ENCODE measurements at places on chromosomes 1 and 21. TPM values are rescaled to one million over a fixed set of nuclear protein-coding genes. Genes with fewer than 3 reads are reported as not detected.

GRCh38 chr1:234554698-234555311, 55.2 kb downstream of the IRF2BP2 start:
- DNase-seq, result no peak

- DNase-seq, result no peak
These were observed 31.1 kb downstream of the CD55 start for GRCh38 chr1:207352554-207352953.

DNA sequence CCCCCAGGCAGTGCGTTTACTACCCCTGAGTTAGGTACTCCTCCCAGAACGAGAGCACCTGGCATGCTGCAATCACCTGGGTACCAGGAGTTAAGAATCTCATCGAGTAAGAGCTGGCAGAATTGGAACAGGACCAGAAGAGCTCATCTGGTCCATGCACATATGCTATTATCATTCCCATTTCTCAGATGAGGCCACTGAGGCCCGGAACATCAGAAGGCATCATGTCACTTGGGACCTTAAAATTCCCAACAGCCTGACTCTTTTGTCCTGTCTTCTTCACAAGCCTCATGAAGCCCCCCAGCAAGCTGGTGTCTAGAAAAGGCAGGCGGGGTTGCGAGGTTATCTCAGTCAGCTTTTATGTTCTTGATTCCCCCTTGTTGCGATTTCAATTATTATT, 13.9 kb upstream of the IFFO2 start:
- no peak for DNase-seq

- no peak for DNase-seq
These were observed 182.3 kb downstream of the RRAGC start for GRCh38 chr1:38677311-38677710.

DNA sequence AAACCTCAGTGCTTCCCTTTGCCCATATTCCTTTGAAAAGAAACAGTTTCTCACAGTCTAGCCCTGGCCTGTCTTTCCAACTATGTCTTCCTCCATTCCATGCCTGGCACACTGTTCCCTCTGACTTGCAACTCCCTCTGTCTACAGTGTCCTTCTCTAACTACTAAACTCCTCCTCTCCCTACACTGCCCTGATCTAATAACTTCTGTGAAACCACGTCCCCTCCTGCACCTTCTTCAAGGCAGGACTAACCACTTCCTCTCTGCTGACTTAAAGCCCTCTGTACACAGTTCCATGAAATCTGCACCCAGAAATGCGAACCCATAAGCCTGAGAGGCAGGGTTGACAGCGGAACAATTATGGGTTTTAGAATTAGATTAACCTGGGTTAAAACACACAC, 62.2 kb upstream of the ATP1B1 start:
- peak; percentile 14 for DNase-seq

DNA sequence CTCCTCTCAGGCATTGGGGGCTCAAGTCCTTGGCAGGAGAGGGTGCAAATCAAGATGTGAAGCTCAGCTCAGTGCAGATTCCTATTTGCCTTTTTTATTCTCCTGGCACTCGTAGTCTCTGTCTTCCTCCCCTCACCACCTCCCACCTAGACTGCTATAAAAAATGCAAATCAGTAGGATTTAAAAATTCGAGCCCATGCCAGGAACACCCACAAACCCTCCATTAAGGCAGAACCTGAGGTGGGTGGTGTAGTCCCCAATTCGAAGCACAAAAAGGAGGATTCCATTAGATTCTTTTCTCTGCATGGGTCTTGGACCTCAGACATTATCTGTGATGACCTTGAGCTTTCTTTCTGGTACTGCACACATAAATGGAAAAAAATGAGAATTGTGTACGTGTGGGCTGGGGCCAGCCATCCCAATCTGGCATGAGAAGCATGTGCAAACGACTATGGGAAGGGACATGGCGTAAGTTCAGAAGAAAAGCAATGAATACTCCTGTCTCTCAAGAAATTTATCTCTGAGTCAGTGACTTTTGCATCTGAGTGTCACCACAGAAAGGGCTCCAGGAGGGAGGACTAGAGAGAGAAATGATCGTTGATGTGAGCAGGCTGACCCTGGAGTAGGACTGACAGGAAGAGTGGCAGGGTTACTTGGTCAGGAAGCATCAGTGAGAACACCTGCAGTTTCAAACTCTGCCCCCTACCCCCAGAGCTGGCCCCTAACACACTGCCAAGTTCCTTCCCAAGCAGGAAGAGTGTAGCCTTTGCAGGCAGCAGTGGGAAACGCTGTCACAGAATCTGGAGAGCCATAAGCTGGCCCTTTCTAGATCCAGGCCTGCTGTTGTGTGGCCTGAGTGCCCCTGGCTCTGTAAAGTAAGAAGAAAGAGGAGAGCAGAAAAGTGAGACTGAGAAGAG, 1.7 kb downstream of the INKA2 start:
- peak; percentile 25 for DNase-seq

DNA sequence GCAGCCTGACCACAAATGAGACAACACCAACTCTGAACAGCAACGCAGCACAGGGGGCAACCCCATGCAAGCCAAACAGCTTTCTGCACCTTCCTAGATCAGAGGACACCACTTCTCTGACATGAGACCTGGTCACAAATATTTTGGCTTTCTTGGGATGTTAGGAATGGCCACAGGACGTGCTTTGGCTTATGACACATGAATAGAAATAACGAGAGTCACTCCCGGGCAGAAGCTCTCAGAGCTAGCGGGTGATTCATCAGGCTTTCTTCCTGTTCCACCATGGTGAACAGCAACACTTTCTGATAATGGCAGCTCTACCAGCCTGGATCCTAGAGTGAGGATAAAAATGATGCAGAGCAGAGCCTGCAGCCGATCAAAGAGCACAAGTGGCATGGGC, 39.4 kb downstream of the PAFAH2 start:
- DNase-seq, result no peak

GRCh38 chr1:85898861-85899260, 190.6 kb upstream of the ZNHIT6 start:
- DNase-seq, result no peak

GRCh38 chr1:100719490-100719889, at the start of gene VCAM1:
VCAM1 (plus strand) TSS chr1:100719742; CDS start chr1:100719861, 119 bp downstream.
- no peak for DNase-seq

DNA sequence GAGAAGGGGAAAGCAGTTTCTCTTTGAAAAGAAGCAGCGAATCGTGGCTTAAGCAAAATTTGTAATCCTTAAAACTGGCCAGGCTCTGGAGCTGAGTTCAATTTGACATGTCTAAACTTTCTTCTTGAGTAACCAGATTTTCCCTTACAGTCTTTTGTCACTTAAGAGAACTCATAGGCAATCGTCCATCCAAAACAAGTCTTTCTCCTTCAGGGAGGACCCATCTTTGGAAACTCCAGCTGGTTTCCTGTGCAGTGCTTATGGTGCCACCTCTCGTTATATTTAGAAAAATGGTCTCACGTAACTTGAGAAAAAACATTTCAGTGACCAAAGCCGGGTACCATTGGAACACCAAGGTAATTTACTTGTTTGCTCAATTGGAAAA, 1.8 kb upstream of the PTTG1IP start:
- peak; percentile 40 for DNase-seq

DNA sequence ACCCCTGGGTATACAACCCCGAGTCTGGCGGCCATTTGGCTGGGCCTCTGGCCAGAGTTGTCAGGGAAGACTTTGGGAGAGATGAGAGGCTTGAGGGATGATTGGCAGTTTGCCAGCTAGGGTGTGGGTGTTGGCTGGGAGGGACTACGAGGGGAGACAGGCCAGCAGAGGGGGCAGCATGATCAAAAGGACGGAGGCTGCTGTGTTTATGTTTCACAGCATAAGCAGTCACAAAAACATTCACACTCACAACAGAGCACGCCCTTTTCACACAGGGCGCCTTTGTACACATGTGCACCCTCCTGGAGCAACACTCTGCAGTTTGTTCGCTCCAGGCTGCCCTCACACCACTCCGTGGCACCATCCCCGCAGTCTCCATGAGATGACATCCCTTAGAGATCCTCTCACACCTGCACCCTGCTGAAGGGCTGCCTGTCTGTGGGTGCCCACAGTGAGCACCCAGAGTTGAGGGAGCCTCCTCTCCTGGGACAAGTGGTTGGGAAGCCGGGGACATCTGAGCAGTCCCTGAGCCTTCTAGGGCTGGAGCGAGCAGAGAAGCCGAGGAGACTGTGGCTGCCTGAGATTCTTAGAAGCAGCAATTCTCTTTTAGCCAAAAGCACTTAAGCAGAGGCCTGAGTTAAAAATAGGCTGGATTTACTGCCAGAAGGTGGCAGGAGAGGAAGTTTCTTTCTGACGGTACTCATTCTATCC, 15.4 kb downstream of the EFNA3 start:
- DNase-seq, result peak; percentile 51

GRCh38 chr1:187203257-187203656, 374.5 kb downstream of the PLA2G4A start:
- DNase-seq, result no peak

- DNase-seq, result no peak
These were observed 18.5 kb downstream of the NPHP4 start for GRCh38 chr1:5973771-5974170.

DNA sequence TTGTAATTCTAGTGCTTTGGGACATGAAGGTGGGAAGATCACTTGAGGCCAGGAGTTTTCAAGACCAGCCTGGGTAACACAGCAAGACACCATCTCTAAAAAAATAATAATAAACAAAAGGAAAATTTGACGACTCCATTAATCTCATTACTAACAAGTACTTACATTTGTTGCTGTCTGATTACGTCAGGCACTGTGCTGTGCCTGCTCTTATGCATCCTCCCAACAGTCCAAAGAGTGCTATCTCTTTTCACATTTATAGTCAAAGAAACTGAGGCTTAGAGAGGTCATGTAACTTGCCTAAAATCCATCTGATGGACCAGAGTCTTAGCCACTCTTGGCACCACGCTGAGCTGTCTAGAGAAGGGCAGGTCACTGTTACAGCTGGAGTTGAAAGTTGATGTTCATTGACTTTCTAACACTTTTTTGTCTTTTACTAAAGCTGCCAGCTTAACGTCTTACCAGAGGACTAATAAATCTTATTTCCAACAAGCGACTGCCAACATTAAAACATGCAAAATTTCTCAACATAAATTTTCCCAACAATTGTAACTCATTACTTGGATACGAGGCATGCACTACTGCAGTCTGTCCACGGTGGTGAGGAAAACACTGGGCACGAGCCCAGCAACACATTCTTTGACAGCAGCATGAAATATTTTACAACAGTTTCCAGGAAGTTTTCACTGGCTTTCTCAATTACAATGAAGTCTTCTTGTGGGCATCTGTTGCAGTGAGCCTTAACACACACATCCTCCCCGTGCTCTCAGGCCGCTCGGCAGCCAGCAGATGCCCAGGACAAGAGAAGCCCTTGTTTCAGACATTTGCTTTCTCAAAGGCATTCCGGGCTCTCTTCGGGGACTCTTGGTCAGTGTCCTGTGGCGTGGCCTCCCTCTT, 262.9 kb upstream of the PROX1 start:
- no peak for DNase-seq

CCDC24 gene
- polyA plus RNA-seq, result 7.3 TPM

SLAMF1 gene
- 20.7 TPM for polyA plus RNA-seq

EXOC8 gene
- 11.8 TPM for polyA plus RNA-seq

UTS2 gene
- polyA plus RNA-seq, result not detected

IRF6 gene
- polyA plus RNA-seq, result 0.46 TPM
